Uterus (tissue), 4 donors: ENCODE measurements at places on chromosomes 5 and 9. TPM values are rescaled to one million over a fixed set of nuclear protein-coding genes. Genes with fewer than 3 reads are reported as not detected.

Gene TXNDC8
- not detected for total RNA-seq

Gene NXNL2
- total RNA-seq = 12.6 TPM

Gene ENG
- total RNA-seq = 256 TPM

- H3K4me1 ChIP-seq = no peaks in the 10 kb centered on the region
- no peak overlapping the region for H3K4me3 ChIP-seq
- peaks cover 8% of the 10 kb centered on the region for H3K27me3 ChIP-seq
- DNase-seq = no peak
- no peak overlapping the region for H3K27ac ChIP-seq
- H3K36me3 ChIP-seq = no peaks in the 10 kb centered on the region
These were observed 6.6 kb upstream of the PCSK1 start for GRCh38 chr5:96439477-96440184.

DNA sequence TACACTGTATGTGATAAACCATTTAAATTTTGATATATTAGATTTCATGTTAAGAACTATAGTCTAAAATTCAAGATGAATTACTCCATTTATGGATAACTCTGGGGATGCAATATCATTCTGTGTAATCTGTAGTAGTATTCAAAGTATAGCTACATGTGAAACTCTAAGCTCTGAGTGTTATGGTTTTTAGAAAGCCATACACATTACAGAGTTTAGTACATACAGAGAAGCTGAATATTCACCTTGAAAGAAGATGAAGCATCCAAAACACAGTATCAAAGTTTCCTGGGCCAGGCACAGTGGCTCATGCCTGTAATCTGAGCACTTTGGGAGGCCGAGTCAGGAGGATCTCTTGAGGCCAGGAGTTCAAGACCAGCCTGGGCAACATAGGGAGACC is 25.0 kb downstream of the ABHD17B start:
- no peak overlapping the region for H3K27ac ChIP-seq
- H3K27me3 ChIP-seq = no peaks in the 10 kb centered on the region
- no peaks in the 10 kb centered on the region for H3K36me3 ChIP-seq
- H3K4me3 ChIP-seq = no peak overlapping the region
